CD4-positive, alpha-beta memory T cell (primary cell): ENCODE measurements at places on chromosomes 6 and 20.

DNA sequence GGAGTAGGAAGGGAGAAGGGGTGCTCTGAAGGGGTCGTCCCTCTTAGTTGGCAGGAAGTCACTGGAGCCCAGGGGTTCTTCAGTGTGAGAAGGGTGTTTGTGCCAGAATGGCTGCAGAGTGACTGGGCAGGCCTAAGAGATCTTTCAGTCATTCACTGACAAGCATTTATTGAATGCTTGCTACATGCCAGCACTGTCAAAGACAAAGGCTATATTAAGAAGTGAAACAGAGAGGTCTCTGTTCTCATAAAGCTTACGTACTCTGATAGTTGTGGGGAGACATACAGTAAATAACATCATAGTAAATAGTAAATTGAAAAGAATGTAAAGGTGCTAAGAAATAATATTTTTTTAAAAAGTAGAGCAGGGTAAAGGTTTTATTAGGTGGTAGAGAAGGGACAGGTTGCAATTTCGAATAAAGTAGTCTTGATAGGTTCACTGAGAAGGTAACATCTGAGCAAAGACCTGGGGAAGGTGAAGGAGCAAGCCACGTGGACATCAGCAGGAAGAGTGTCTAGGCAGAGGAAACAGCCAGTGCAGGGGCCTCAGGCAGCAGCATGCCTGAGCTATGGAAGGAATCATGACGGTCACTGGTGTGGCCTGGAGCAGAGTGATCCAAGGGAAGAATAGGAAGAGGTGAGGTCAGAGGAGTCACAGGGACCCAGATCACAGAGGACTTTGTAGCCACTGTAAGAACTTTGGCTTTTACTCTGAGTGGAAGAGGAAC is 36.3 kb upstream of the RNF8 start:
- H3K27me3 ChIP-seq = no peaks in the 10 kb centered on the region
- no peaks in the 10 kb centered on the region for H3K4me1 ChIP-seq
- H3K36me3 ChIP-seq = peaks cover 75% of the 10 kb centered on the region
- H3K27ac ChIP-seq = no peak overlapping the region
- no peak overlapping the region for H3K4me3 ChIP-seq

DNA sequence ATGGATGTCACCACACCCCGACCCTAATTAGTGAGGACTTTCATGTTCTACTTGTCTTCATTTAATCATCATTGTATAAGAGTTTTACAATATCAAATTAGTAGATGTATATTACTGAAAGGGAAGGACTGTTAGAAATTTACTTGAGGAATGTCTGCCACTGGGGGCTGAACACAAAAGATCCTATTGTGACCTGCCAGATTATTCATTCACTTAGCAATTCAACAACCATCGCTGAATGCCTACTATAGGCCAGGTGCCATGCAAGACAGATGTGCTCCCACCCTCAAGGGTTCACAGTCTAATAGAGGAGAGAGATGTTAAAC is 8.0 kb upstream of the RBCK1 start:
- DNase-seq = no peak
- H3K36me3 ChIP-seq = peaks cover 20% of the 10 kb centered on the region
- no peaks in the 10 kb centered on the region for H3K27me3 ChIP-seq
- no peak overlapping the region for H3K4me3 ChIP-seq

DNA sequence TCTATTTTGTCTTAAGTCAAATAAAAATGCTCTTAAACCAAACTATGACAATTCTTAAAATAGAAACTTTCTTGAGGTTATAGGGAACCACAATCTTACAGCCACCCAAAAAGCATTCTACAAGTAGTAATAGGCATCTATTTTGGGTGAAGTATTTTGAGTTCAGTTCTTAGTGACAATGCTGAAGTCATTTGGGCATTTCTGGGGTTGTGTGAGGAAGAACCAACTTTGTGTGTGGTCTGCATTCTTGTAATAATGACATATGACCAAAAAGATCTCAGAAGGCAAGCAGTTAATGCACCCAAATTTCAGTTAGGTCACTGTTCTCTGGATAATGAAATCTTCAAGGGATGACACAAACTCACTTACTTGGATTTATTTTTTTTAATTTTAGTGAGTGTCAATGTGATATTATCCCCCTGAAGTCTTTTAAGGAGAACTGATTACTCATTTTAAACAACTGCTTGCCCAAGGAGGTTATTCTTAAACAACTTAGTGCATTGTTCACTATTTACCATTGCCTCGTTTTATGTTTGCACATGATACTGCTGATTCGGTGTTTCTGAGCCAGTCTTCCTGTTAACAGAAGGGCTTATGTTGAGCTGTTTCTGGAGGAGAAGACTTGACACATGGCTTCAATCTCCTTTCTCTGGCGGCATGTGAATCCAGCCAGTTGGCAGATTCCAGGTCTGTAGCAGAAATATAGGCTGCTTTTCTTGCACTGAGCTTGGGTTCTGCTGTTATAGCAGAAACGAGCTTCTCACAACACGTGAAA is 618.9 kb downstream of the BCKDHB start:
- no peaks in the 10 kb centered on the region for H3K4me1 ChIP-seq
- no peak overlapping the region for H3K4me3 ChIP-seq
- no peaks in the 10 kb centered on the region for H3K27me3 ChIP-seq
- DNase-seq = no peak
- H3K36me3 ChIP-seq = no peaks in the 10 kb centered on the region
- H3K27ac ChIP-seq = no peak overlapping the region

DNA sequence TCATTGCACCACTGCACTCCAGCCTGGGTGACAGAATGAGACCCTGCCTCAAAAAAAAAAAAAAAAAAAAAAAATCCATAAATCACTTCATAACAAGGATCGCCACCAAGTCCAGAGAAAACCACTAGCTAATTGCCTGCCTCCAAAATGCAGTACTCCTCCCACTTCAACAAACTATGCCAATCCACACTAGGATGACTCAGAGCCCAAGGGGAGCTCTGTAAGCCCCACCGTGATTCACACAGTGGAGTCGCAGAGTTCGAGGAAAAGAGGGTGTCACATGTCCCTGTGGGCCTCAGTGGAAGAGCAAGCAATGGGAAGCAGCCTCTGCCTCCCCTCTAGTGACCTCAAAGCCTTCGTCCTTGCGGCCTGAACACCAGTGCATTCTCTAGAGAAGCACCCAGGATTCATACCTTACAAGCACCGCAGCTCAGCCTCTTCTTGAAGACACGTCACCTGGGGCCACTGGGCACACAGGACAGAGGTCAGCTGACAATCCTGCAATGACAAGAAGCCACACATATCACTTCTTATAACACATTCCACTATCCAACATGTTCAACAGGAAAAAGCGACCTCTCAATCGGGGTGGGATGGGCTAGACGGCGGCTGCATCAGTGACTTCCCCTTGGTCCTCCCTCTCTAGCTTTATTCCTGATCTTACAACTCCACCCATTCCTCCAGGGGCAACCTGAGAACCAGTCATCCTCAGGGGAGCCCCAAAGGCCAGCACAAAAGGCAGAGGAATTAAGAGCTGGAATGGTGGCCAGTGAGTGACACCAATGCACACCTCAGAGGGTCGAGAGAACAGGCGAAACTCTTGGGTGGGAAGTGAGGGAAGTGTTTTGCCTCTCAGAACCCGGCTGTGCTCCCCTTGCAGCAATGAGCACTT is 8.9 kb downstream of the SNHG17 start:
- peaks cover 94% of the 10 kb centered on the region for H3K36me3 ChIP-seq
- H3K27me3 ChIP-seq = no peaks in the 10 kb centered on the region
- H3K27ac ChIP-seq = no peak overlapping the region
- no peak overlapping the region for H3K4me3 ChIP-seq

DNA sequence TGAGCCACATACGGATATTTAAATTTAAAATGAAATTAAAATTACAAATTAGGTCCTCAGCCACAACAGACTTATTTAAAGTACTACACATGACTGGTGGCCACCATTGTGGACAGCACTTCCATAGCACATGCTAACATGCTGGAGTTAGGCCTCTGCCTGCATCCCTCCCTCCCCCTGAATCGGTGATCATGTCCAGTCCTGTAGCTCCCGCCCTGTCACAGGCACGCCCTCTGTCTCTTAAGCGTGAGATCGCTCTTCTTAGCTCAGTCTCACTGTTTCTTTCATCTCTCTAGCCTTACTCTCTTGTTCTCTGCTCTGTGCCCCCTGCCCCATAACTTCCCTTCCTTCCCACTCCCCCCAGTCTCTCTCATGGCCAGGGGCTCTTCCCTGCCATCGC is 28.9 kb downstream of the ELMO2 start:
- H3K36me3 ChIP-seq = peaks cover 82% of the 10 kb centered on the region
- no peaks in the 10 kb centered on the region for H3K4me1 ChIP-seq
- H3K4me3 ChIP-seq = no peak overlapping the region
- no peak for DNase-seq
- no peaks in the 10 kb centered on the region for H3K27me3 ChIP-seq

GRCh38 chr20:10671919-10672623 is 1.7 kb downstream of the JAG1 start:
- peaks cover 17% of the 10 kb centered on the region for H3K4me1 ChIP-seq
- H3K27ac ChIP-seq = no peak overlapping the region

GRCh38 chr20:36830791-36831691 is 44.9 kb upstream of the TLDC2 start:
- no peaks in the 10 kb centered on the region for H3K27me3 ChIP-seq
- no peaks in the 10 kb centered on the region for H3K36me3 ChIP-seq

DNA sequence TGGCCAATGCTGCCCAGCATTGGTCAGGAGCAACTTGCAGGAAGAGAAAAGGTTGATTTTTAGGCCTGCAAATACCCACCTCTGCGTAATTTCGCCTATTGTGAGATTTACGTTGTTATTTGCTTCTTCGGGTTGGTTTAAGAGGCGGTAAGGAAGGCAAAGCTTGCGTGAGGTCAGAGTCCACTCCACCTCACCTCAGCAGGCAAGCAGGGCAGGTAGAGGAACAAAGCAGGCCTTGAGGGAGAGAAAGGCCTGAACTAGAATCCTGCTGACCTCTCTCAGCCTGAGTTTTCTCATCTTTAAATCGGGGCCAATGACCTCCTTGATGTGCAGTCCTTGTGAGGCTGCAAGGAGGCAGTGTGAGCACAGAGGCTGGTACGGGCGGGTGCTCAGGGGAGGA is 239.1 kb downstream of the CDC5L start:
- H3K27ac ChIP-seq = no peak overlapping the region
- no peak for DNase-seq
- no peaks in the 10 kb centered on the region for H3K4me1 ChIP-seq
- H3K27me3 ChIP-seq = no peaks in the 10 kb centered on the region
- no peaks in the 10 kb centered on the region for H3K36me3 ChIP-seq
- H3K4me3 ChIP-seq = no peak overlapping the region

DNA sequence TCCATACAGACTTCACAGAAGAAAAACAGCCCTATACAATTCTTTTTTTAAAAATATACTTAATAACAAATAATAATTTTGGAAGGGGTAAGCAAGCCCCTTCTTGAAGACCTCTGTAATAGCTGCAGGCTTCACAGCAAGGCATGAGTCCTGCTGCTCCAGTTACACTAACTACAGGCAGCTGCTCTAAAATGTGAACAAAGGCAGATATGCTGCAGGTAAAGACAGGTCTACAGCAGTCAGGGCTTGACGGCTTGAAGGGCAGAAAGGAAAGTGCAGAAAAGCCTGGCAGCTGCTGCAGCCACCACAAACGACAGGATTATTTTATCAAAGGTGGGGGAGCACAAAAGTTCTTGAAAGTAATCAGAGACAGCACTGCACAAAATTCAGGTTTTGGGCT is 11.3 kb downstream of the FAXC start:
- H3K4me3 ChIP-seq = no peak overlapping the region
- no peaks in the 10 kb centered on the region for H3K4me1 ChIP-seq
- H3K36me3 ChIP-seq = no peaks in the 10 kb centered on the region
- no peak overlapping the region for H3K27ac ChIP-seq

GRCh38 chr6:159064477-159064876 is 19.7 kb upstream of the TAGAP start:
- H3K4me1 ChIP-seq = peaks cover 74% of the 10 kb centered on the region
- DNase-seq = no peak
- H3K4me3 ChIP-seq = no peak overlapping the region
- H3K36me3 ChIP-seq = no peaks in the 10 kb centered on the region

GRCh38 chr20:43832096-43832816 is 82.4 kb upstream of the TOX2 start:
- no peak overlapping the region for H3K4me3 ChIP-seq
- no peak overlapping the region for H3K27ac ChIP-seq
- no peak for DNase-seq
- H3K36me3 ChIP-seq = no peaks in the 10 kb centered on the region

DNA sequence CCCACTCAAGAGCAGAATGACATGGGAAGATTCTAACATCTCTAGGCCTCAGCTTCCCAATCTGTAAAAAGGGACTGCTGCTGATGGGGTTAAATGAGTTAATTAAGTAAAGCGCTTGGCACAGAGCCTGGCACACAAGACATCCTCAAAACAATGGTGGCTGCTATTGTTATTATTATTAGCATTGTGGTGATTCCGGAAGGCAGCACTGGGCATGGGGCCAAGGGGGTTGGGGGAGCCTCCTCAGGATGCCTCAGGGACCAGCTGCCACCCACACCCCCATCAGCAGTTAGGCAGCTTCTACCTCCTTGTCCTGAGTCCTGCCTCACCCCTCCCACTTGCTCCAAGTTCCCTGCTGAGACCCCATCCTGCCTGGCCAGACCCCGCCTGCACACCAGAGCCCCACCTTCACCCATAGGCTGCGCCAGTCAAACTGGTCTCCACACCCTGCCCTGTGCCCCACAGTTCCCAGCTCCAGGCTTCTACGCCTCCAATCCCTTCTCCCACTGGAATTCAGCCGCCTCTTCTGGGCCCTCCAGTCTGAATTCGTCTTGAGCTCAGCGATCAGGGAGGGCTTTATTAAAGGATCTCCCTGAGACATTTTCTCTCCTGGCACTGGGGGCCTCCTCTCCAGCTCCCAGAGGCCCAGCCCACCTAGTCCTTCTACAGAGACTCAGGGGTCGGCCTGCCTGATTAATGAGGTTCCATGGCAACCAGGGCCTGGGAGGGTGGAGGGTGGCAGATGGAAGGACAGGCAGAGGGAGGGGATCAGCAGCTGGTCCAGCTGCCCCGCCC is 1.5 kb downstream of the E2F1 start:
- H3K27me3 ChIP-seq = no peaks in the 10 kb centered on the region
- H3K4me1 ChIP-seq = peaks cover 46% of the 10 kb centered on the region
- H3K4me3 ChIP-seq = peak overlapping the region; percentile 38
- no peaks in the 10 kb centered on the region for H3K36me3 ChIP-seq

GRCh38 chr20:56371977-56372376 is 13.2 kb downstream of the FAM210B start:
- no peak for DNase-seq
- no peaks in the 10 kb centered on the region for H3K27me3 ChIP-seq
- no peak overlapping the region for H3K4me3 ChIP-seq
- H3K27ac ChIP-seq = no peak overlapping the region
- H3K4me1 ChIP-seq = peaks cover 8% of the 10 kb centered on the region
- H3K36me3 ChIP-seq = no peaks in the 10 kb centered on the region

GRCh38 chr6:127855542-127856159 is 45.2 kb downstream of the THEMIS start:
- no peak overlapping the region for H3K4me3 ChIP-seq
- peaks cover 77% of the 10 kb centered on the region for H3K4me1 ChIP-seq
- no peaks in the 10 kb centered on the region for H3K27me3 ChIP-seq
- peaks cover 14% of the 10 kb centered on the region for H3K36me3 ChIP-seq
- peak; percentile 52 for DNase-seq

- H3K36me3 ChIP-seq = no peaks in the 10 kb centered on the region
- H3K27ac ChIP-seq = no peak overlapping the region
- no peaks in the 10 kb centered on the region for H3K4me1 ChIP-seq
- H3K27me3 ChIP-seq = no peaks in the 10 kb centered on the region
- H3K4me3 ChIP-seq = no peak overlapping the region
- no peak for DNase-seq
These were observed 149.7 kb downstream of the TFAP2C start for GRCh38 chr20:56778765-56779195.

- H3K4me1 ChIP-seq = peaks cover 36% of the 10 kb centered on the region
- DNase-seq = no peak
- no peaks in the 10 kb centered on the region for H3K27me3 ChIP-seq
- peak overlapping the region; percentile 55 for H3K4me3 ChIP-seq
These were observed 1.8 kb downstream of the SEC63 start for GRCh38 chr6:107956181-107956580.
